ENCODE measurements at places on chromosomes 11 and 22. TPM values are rescaled to one million over a fixed set of nuclear protein-coding genes. Genes with fewer than 3 reads are reported as not detected.

GRCh38 chr11:34680918-34681586 lies 60.2 kb downstream of the EHF start:
- DNase-seq = no peak

- DNase-seq = no peak
These were observed 86.4 kb upstream of the B3GNT6 start for GRCh38 chr11:76947800-76948199.

DNA sequence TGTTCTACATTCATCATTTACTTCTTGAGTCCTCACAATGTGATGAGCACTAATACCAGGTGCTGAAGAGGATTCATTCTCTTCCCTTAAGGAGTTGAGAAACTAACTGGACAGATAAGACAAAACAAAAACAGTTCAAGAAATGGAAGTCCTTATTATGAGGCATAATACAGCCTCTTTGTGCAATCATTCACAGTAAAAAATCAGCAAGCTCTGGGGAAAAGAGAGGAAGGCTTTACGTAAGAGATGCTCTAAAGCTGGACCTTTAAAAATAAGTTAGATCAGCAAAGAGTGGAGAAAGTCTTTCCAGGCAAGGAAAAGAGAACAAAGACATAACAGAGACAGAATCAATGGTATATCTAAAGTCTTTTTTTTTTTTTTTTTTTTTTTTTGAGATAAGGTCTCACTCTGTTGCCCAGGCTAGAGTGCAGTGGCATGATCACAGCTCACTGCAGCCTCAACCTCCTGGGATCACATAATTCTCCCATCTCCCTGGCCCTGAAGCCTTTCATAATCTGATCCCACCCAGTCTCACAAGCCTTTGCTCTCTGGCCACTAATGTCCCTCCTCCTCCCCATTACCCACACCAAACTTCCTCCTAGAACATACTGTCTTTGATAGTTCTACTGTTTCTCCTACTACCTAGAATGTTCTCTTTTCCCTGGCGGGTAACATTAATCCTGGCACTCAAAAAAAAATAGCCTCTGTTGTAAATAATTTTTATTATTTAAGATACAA lies 40.9 kb downstream of the MRTFA start:
- no peak for DNase-seq

DNA sequence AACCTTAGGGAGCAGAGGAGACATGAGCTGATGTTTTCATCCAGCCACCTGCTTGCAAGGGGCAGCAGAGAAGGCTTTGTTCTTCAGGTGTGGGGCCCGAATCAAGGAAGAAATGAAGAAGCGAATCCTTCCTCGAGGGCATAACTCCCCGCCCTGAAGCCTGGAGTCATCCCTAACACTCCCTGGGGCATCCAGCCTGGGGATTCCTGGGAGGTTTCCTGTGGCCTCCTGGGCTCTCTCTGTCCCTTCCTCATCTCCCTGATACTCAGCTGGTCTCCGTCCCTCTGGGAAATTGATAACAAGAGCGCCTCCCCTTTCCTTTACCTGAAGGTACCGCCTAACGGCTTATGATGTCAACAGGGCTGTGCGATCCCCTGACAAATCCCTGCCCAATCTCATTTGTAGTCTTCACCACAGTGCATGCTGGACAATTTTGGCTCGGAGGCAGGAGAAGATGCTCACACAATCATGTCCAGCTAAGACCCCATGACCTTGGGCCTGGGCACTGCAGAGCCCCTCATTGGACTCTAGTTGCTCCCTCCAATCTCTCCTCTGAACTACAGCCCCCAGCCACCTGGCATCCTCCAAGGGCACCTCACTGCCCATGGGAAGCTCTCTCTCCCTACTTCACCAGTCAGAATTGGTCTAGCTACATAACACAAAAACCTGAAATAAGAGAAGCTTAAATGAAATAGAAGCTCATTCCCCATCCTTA lies 80.6 kb upstream of the RTL6 start:
- no peak for DNase-seq

The RAB39A gene
- not detected for total RNA-seq

The GLYATL2 gene
- total RNA-seq = 1.1 TPM
